Stimulated activated effector memory CD8-positive, alpha-beta T cell treated with anti-CD3 and anti-CD28 coated beads, Interleukin-12 subunit alpha, Interleukin-12 subunit beta, amount 100 ng/mL, for 72 hours (primary cell): ENCODE measurements at places on chromosomes 16 and 17.
A peak's percentile ranks its signal among the peaks of the same experiment; 100 is the strongest.

GRCh38 chr16:85682516-85682915, 6.2 kb downstream of the GINS2 start:
- no peak for DNase-seq

GRCh38 chr17:46984341-46984740, 5.3 kb upstream of the RPRML start:
- no peak for DNase-seq

DNA sequence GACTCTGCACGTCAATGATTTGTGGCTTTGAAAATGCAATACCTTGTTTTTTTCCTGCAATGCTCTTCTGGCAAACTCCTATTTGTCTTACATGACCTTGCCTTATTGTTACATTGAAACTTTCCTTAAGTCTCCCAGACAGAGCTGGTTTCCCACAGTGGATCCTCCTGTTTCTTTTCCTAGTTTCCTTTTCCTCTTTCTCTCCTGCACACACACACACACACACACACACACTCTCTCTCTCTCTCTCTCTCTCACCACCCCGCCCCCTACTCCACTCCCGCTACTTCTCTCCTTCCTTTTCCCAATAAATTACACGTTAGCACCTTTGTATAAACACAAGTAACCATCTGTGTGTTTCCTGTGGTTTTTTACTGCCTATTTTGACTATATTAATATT, 2.3 kb downstream of the ORC6 start:
- DNase-seq, result no peak

- DNase-seq, result no peak
Measured at GRCh38 chr16:69204172-69204571, 17.2 kb downstream of the SNTB2 start.

DNA sequence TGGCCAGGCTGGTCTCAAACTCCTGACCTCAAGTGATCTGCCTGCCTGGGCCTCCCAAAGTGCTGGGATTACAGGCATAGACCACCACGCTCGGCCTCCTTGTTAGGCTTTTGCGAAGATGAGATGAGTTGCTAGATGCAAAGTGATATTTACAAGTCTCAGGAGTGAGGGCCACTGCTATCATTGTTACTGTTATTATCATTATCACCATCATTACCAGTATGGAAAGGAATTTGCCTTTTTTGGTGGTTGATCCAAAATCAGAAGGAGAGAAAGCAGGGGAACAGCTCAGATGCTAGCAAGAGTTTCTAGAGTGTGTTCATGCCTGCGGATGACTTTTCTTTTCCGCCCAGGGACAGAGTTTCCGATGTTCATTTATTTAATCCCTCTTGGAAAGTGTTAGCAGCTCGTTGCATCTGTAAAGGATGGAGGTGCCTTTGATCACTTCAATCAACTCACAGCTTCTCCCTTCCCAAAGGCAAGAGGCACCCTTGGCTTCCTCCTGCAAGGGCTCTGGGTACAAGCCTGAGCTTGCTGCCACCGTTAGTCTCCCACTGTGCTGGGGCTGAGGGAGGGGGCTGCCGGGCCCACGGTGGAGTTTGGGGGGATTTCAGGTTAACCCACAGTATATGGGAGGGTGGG, 21.6 kb downstream of the ITPRIPL2 start:
- DNase-seq, result no peak

DNA sequence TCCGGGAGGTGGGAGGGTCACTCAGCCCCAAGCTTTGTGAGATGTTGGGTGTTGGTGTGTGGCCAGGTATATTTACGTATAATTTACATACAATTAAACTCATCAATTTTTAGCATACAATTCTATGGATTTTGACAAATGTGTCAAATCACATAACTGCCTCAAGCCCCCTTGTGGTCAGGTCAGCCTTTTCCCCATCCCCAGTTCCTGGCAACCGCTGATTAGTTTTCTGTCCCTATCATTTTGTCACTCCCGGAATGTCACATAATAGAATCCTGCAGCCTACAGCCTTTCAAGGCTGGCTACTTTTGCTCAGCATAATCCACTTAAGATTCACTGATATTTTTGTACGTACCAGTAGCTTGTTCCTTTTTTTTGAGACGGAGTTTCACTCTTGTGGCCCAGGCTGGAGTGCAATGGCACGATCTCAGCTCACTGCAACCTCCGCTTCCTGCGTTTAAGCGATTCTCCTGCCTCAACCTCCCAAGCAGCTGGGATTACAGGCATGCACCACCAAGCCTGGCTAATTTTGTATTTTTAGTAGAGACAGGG, 19.3 kb upstream of the RAI1 start:
- DNase-seq, result no peak

DNA sequence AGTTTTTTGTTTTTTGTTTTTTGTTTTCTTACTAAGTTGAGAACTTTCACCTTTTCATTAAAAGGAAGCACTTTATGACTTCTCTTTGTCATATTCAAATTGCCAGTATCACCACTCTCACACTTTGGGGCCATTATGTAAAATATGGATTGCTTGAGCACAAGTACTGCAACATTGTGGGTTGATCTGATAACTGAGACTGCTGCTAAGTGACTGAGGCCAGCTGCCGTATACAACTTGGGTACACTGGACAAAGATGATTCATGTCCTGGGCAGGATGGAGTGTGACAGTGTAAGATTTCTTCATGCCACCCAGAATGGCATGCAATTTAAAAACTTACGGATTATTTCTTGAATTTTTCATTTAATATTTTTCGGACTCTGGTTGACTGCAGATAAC, 7.8 kb downstream of the TTC19 start:
- no peak for DNase-seq

GRCh38 chr16:87593710-87594258, 8.5 kb upstream of the JPH3 start:
- no peak for DNase-seq

- DNase-seq, result no peak
Measured at GRCh38 chr16:68444056-68444657, 4.2 kb downstream of the SMPD3 start.

DNA sequence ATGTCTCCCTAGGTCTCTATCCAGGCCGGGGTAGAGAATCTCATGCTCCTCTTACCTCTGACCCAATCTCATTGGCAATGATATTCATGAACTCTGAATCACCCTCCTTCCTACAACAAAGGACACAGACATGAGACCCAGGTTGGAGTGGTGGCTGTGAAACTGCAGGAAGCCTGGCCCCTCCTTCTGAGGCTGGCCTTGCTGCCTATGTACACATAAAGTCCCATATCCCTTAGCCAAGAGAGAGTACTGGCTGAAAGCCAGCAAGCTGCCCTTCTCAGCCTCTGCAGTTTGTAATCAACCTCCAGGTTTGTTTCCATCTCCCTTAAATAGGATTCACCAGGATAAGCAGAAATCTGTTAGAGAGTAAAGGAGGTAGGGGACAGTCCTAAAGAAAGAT, 10.6 kb downstream of the AARSD1 start:
- DNase-seq, result no peak

GRCh38 chr16:85422632-85423550, 190.2 kb upstream of the GSE1 start:
- no peak for DNase-seq

GRCh38 chr17:2502871-2503580, 8.7 kb downstream of the METTL16 start:
- no peak for DNase-seq

DNA sequence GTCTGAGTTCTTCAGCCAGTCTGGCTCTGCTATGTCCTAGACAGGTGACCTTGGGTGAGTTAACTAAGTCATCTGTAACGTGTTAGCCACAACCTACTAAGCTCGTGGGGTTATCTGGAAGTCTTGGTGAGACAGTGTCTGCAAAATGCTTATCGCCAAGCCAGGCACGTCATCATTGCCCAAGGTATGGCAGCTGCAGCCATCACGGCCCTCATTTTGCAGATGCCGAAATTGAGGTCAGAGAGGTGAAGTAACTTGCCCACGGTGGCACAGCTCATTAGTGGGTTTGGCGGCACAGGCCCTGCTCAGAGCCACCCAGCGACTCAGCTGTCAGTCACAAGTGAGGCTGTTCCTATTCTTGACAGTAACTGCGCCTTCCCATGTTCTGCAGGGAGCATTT, 79.8 kb downstream of the CMIP start:
- DNase-seq, result peak; percentile 77

- no peak for DNase-seq
Measured at GRCh38 chr17:6279659-6280058, 155.3 kb downstream of the AIPL1 start.

- DNase-seq, result no peak
Measured at GRCh38 chr17:16477255-16477654, 14.7 kb downstream of the LRRC75A start.

DNA sequence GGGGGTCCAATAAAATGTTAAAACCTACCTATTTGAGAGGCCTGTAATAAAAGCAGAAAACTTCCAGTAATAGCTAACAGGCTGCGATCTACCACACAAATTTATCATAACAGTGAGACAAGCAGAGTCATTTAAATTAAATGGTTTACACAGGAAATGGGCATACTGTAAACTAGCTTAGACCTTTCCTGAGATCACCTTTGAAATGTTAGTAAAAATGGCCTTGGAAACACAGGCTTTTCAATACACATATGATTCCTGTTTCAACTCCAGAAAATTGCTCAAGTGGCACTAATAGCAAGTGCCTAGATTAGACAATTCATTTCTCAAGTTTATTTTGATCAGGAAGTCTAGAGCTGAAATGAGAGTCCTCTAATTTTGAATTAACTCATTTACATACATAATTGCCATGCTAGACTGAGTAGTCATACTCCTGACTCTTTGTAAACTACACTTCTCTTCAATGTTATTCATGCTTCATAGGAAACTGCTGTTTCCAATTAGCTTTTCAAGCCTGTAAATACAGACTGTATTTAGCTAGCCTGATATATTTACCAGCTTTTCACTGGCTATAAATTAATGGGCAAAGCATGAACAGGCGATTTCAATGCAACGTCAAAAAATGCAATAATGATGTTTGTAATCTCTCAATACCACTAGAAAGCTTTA, 43.3 kb downstream of the PARN start:
- DNase-seq, result no peak

DNA sequence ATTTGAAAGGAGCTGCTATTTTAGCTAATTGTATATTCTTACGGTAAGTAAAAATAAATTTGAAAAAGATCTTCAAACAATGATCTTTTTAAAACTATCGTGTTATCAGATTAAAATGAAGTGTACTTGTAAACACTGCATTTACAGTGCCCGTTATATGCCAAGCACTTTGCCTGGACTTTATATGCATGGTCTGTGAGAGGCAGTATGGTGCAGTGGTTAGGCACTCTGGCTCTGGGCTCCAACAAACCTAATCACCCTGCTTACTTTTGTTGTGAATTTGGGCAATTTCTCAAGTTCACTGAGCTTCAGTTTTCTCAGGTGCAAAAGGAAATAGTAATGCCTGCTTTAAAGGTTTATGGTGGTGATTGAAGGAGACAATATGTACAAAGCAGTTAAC, 1.4 kb downstream of the PMP22 start:
- DNase-seq, result no peak

DNA sequence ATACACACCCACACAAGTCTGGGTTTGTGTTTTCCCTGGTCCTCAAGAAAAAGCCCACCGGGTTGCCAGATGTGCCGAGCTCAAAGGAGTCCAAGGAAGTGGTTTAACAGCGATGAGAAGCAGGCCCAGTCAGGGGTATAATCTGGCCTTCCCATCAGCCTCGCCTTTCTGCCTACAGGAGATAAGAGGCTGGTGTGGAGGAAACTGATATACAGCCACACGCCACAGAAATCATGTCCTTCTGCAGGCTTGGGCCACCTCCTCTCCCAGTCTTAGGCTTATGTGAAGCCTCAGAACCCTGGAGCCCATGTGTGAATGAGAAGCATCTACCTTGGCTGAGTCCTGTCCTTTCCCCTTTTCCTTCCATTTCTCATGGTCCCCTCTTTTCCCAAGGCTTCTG, 43.6 kb upstream of the MMP2 start:
- no peak for DNase-seq

DNA sequence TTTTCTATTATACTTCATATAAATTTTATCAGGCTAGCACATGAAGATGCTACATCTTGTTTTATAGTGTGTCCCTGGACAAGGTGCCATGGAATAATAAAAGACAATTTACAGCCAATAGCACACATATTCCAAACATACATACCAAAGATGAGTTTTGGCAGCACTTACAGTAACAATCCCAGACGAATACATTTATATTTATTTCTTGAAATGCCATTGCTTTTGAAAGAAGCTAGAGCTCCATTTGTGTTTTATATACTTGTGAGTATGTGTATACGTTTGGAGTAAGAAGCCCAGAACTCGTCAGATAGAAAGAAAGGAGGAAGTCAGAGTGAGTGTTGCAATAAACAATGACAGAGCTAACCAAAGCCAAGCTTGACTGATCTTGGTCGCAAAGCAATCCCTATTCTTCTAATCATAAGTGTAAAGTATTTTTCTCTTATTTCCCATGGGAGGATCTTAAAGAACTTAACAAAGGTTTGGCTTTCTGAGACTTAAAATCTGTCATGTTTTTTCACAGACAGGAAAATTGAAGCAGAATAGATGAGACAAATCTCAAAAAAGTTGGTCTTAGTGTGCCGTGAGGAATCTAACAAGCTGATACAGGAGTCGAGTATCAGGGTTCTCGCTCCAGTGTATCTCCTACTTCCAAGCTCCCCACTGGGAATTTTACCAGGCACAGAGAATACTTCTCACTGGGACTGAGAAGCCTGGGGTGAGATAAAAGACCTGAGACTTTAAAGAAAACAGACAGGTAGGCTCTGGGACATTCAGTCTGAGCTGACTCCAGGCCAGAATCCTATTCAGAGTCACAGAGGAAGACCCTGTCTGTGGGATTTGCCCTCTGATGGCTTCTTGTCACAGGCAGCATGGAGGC, 175.4 kb downstream of the AATF start:
- no peak for DNase-seq

DNA sequence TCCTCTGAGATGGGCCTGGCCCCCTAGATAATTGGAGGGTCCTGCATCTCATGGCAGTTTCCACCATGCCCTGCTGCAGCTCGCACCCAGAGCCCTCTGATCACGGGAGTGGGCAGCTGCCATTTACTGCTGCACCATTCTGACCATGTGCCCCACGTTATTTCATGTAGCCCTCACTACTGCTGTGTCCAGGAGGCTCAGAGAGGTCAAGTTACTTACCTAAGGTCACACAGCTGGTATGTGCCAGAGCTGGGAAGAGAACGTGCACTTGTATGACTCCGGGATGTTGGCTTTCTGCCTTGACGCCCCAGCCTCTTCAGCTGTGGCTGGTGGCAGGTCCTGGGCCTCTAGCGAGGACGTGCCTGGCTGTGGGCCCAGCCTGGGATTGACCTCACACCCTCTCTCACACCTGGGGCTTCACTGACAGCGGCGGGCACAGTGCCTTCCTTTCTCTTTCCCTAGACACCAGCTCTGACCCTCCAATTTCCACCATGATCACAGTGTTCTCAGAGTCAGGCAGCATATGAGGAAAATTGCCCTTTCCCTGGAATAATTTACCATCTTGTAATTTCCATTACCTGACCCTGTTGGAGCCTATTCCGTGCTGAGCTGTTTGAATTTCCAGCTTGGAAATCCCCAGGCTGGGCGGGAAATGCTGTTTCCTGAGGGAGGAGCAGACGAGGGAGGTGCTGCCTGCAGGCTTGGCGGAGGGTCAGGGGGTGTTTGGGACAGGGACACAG, 18.5 kb upstream of the DOC2B start:
- no peak for DNase-seq
